ENCODE measurements at places on chromosomes 13 and 19. TPM values are rescaled to one million over a fixed set of nuclear protein-coding genes. Genes with fewer than 3 reads are reported as not detected.

The SPRED3 gene
- 7.9 TPM for polyA plus RNA-seq

GRCh38 chr13:83618966-83619365, 263.3 kb downstream of the SLITRK1 start:
- no peak for DNase-seq
- no peaks in the 10 kb centered on the region for H3K4me1 ChIP-seq
- H3K27ac ChIP-seq: no peak overlapping the region
- H3K36me3 ChIP-seq: no peaks in the 10 kb centered on the region
- no peak overlapping the region for H3K4me3 ChIP-seq

- DNase-seq: no peak
- H3K27me3 ChIP-seq: no peaks in the 10 kb centered on the region
- H3K27ac ChIP-seq: no peak overlapping the region
- H3K36me3 ChIP-seq: no peaks in the 10 kb centered on the region
- H3K4me3 ChIP-seq: no peak overlapping the region
- peaks cover 5% of the 10 kb centered on the region for H3K4me1 ChIP-seq
Observed at GRCh38 chr13:32407854-32408253, 20.1 kb downstream of the N4BP2L1 start.

DNA sequence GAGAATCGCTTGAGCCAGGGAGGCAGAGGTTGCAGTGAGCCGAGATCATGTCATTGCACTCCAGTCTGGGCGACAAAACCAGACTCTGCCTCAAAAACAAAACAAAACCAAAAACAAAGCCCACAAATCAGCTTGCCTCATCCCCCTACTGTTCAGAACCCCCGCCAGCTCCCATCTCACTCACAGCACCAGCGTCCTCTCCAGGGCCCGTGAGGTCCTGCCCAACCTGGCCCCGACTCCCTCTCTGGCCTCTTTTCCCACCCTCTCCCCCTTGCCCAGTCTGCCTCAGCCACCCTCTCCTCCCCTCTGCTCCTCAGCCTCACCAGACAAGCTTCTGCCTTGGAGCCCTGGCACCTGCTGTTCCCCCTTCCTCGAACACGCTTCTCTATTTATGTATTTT, 3.8 kb downstream of the SLC8A2 start:
- H3K4me3 ChIP-seq: no peak overlapping the region
- H3K36me3 ChIP-seq: no peaks in the 10 kb centered on the region
- H3K4me1 ChIP-seq: no peaks in the 10 kb centered on the region

The FUT1 gene
- 0.09 TPM for polyA plus RNA-seq

The ATCAY gene
- polyA plus RNA-seq: 0.31 TPM

GRCh38 chr13:84670245-84670644, 788.0 kb upstream of the SLITRK1 start:
- H3K4me3 ChIP-seq: no peak overlapping the region
- H3K27ac ChIP-seq: no peak overlapping the region
- no peaks in the 10 kb centered on the region for H3K36me3 ChIP-seq
- no peak for DNase-seq

GRCh38 chr13:60139272-60139671, 24.5 kb downstream of the DIAPH3 start:
- H3K27ac ChIP-seq: no peak overlapping the region

GRCh38 chr19:408902-409515, at the start of gene C2CD4C:
TSS of gene C2CD4C (minus strand) at chr19:409147. CDS start at chr19:408361, 786 bp downstream.
- peaks cover 41% of the 10 kb centered on the region for H3K27me3 ChIP-seq
- no peaks in the 10 kb centered on the region for H3K36me3 ChIP-seq
- H3K4me3 ChIP-seq: peak within 1 kb of the TSS; percentile 30
- no peak within 1 kb of the TSS for H3K27ac ChIP-seq
- H3K4me1 ChIP-seq: no peaks in the 10 kb centered on the region

GRCh38 chr19:44401139-44402115, at the start of gene ZNF285:
TSS of gene ZNF285 (minus strand) at chr19:44401608. CDS start at chr19:44397213, 4,395 bp downstream.
- no peaks in the 10 kb centered on the region for H3K4me1 ChIP-seq
- peak within 1 kb of the TSS; percentile 19 for H3K27ac ChIP-seq
- DNase-seq: peak; percentile 95
- peak within 1 kb of the TSS; percentile 57 for H3K4me3 ChIP-seq
- H3K36me3 ChIP-seq: no peaks in the 10 kb centered on the region

DNA sequence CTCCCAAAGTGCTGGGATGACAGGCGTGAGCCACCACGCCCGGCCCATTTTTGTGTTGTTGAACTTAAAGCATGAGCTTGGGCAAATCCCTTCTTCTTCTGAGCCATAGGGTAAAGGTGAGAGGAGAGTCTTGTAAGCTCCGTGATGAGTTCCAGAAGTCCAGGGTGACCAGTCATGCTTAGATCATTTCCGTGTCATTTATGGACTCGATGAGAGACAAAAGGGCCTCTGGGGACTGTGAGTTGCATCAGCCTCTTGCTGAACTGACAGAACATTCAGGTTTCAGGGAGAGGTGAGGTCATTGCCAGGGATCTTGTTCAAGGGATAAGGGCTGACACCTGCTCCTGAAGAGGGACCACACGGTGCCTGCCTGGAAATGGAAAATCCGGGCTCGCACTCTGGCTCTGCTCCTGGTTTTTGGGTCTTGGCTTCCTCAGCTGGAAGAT, 53.6 kb downstream of the GADD45B start:
- H3K4me1 ChIP-seq: peaks cover 19% of the 10 kb centered on the region
- DNase-seq: peak; percentile 96
- H3K27ac ChIP-seq: peak overlapping the region; percentile 18
- H3K4me3 ChIP-seq: no peak overlapping the region
- no peaks in the 10 kb centered on the region for H3K36me3 ChIP-seq
